Epithelial cell of alveolus of lung (primary cell): ENCODE measurements at places on chromosomes 1 and 21. TPM values are rescaled to one million over a fixed set of nuclear protein-coding genes. Genes with fewer than 3 reads are reported as not detected.

ZYG11B gene
- 27.0 and 34.9 TPM in 2 replicates for total RNA-seq

CELA2B gene
- not detected in 2 replicates for total RNA-seq

IL20 gene
- not detected in 2 replicates for total RNA-seq

CCDC17 gene
- 0.26 and 3.1 TPM in 2 replicates for total RNA-seq

TSHB gene
- total RNA-seq: not detected in 2 replicates

COA6 gene
- 18.2 and 28.6 TPM in 2 replicates for total RNA-seq

S100A2 gene
- 8.0 and 18.1 TPM in 2 replicates for total RNA-seq
